ENCODE measurements at places on chromosomes 2 and 18.

DNA sequence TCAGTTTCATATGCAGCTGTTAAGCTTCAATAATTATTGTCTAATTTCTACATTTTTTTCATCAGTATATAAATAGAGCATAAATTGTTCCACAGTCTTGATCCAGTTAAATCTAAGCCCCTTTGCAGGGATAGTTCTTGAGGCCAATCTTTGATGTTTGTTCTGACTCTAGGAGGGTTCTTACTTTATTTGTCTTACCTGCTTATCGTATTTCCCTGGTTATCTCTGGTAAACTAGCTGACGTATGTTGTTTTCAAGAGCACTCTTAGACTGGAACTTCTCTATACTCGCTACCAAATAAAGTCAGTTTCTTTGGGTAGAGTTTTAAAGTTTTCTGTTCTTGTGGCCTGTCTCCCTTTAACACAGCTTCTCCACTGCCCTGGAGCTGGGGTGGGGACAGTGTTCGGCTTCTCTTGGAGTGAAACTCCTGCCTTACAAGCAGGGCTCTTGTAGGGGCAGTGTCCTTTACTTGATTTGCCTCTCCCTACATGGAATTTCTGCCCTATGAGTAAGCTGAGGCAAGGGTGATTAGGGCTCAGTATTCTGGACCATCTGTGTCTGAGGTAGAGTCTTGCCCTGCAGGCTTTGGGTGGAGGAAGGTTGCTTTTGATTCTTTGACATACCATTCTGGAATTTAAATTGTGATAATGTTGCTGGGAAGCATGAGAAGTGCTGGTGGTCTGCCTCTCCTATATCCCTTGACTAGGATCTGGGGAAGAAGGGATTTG, 90.3 kb downstream of the PTPN4 start:
- no peak for DNase-seq

DNA sequence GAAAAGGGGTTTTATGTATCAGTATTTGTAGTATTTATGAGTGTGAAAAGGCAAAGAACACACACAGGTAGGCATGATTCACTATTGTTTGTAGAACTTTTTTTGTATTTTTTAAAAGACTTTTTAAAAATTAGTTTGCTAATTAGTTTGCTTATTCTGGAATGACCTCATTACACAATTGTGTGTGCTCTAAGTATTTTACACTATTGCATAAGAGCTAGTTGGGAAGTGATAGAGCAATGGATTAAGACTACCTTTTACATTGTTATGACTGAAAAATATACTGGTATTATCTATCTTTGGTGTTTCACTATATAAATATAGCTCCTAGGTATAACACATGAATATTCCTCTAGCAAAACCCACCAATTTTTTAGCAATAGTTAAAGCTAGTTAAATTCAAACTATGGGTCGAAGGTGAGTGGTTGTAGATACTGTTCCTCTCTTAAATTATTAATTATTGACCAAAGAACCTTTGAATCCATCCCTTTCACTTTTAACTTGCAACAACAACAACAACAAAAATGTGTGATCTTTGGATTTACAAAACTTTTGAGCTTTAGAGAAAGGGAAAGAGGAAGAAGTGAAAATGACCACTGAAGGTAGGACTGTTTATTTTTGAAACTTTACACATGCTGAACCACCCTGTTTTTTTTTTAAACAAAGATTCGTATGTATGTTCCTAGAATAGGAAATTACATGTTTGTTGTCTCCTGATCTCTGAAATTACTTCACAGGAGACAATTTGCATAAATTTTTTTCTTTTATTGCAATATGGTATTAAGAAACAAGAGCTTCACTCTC, 18.7 kb downstream of the ITPRID2 start:
- no peak for DNase-seq

- no peak for DNase-seq
Measured at GRCh38 chr2:240346753-240347372, 88.6 kb upstream of the GPC1 start.

DNA sequence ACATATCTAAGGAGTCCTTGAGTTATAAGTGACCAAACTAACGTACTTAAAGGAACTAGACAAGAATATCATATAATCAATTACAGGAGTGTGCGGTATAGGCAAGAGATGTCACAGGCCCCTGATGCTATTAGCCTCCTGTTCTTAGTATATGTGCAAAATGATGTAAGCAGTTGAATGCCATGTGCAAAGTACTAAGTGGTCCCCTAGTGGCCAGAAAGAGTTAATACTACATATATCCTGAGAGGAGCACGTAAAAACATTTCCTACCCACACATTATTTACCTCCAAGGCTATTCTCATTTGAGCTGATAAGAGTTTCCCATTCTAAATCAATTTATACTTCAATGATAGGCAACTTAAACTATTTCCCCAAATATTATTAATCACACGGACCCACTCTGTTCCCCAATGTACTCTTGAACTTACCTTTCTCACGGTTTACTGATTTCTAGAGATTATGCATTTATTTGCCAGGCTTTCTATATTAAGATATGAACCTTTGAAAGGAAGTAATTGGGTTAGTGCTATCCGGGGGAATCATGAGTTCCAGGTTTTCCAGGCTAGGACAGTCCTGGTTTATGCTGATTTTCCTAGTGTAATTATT, 158.0 kb upstream of the KLHL14 start:
- DNase-seq: no peak

DNA sequence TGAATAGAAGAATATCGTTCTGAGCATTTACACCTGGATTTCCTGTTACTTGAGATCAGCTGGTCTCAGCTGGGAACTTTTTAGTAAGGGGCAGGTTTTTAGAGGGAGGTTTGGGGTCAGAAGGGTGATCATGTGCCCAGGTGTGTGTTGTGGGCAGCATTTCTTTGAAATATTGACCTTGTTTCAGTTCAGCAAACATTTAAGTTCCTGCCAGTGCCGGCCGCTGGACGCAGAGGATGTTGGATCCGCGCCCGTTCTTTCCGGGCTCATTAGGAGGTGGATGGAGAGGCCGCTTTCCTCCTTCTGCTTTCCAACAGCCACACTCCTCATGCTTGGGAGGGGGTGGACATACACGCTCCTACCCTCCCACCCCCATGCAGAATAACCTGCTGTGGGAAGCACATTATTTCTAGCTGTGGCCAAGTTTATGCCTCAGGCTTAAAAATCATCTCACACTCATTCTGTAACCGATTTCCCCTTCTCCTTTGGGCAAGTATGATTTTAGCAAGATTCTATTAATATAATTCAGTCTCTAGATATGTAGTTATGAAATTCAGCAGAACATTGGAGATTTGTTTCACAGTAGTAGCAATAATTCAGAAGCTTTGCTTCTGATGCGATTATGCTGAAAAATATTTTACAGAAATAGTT, 131.4 kb downstream of the ZNF236 start:
- no peak for DNase-seq

GRCh38 chr2:187532333-187533120, 21.7 kb downstream of the TFPI start:
- DNase-seq: no peak

GRCh38 chr2:152647552-152647951, 69.7 kb downstream of the PRPF40A start:
- no peak for DNase-seq

DNA sequence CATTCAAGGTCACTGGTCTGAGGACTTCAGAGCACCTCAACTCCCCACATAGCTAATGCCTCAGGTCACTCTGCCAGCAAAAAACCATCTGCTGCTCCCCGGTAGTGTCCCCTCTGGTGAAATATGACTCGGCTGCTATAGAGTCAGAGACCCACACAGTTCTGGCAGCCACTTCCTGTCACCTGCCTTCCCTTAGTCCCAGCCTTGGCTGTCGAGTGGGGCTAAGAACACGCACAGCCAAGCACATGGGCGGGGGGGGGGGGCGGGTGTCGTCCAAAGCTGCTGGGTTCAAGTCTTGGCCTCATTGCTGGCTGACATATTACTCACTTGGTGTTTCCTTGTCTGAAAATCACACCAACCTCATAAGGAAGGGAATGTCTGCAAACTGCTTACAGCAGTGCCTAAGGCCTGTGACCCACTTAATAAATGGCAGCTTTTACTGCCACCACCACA, 37.5 kb downstream of the POLR1A start:
- DNase-seq: no peak

- no peak for DNase-seq
Measured at GRCh38 chr2:120269076-120269744, 16.6 kb downstream of the RALB start.

GRCh38 chr18:77201506-77201905, 48.1 kb upstream of the GALR1 start:
- DNase-seq: no peak

GRCh38 chr18:48122376-48122775, 191.9 kb upstream of the SMAD2 start:
- no peak for DNase-seq

DNA sequence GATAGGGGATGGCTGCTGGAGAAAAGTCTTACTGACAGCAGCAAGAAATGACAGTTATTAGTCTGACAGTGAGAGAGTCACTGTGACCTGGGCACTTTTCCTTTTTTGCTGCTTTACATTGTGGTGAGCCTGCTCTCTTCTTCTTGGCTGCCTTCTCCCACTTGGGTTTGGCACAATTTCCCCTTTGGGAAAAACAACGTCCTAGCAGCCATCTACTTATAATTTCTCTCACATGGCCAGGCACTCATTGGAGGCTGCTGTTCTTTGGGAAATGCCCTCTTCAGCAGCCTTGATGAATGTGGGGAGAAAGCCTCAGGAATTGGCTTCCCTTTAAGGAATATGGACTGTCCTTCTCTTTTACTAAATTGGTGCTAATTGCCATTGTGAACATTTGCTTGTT, 60.4 kb upstream of the SLC1A4 start:
- no peak for DNase-seq

DNA sequence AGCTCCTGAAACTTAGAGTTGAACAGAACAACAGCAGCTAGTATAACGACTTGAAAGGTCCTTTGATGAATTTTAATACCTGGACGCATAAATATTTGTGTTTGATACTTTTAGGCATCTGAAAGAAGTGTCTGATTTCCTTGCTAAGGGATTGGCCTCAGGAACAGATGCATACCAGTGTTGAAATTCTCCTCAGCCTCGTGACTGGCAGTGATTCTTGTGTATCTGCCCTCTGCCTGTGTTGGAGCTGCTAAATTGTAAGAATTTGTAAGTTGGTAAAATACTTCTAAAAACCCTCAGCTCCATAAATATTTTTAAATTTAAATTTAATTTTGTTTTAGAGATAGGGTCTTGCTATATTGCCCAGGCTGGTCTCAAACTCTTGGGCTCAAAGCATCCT, 22.4 kb upstream of the SCYGR1 start:
- no peak for DNase-seq

GRCh38 chr2:58939388-58939787, 698.3 kb upstream of the FANCL start:
- no peak for DNase-seq

- no peak for DNase-seq
Measured at GRCh38 chr2:69514819-69515218, 77.6 kb upstream of the NFU1 start.

DNA sequence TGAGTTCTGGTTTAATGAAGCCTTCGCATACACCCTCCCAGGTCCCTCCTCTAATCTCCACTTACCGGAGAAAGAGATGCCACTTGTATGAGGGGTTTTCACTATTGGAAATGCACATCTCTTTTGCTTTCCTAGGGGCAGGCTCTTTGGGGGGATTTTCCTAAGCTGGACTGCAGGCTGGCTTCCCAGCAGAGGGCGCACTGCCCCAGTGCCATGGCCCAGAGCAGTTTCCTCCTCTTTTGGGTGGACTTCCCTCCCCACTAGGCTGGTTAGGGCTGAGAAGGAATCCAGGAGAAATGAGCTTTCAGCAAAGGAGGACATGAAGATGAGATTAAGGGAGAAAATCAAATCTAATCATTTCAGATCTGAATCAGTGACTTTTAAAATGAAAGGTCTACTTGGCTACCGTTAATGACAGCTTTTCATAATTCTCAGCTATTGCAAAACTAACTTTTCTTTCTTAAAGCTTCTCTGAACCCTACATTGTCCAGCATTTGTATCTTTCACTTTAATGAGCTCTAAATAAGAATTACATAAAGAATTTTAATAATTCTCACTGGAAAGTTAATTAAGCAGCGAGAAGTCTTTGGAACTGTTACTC, 784.1 kb upstream of the FANCL start:
- no peak for DNase-seq

DNA sequence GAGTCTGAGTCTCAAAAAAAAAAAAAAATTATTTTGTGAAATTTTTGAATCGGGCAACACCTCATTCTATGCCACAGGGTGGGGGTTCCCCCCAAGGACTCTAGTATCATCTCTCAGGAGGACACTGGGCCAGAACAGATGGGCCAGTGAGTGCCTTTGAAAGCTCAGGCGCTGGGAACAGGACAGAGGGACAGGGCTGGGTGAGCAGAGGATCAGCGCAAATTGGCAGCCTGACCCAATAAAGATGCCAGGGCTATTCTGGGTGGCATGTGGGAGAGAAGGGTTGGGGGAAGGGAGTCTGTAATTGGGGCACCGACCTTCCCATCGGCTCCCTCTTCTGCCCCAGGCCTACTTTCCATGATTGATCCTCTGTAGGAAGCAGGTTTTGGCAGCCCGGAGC, 44.0 kb downstream of the KIF3C start:
- DNase-seq: no peak
